ENCODE measurements at places on chromosomes 6 and 20. TPM values are rescaled to one million over a fixed set of nuclear protein-coding genes. Genes with fewer than 3 reads are reported as not detected.

Gene LAMA2
- total RNA-seq = 0.92 TPM

Gene YWHAB
- 213 TPM for total RNA-seq

Gene CLDN20
- not detected for total RNA-seq

Gene CYP39A1
- 1.3 TPM for total RNA-seq

DNA sequence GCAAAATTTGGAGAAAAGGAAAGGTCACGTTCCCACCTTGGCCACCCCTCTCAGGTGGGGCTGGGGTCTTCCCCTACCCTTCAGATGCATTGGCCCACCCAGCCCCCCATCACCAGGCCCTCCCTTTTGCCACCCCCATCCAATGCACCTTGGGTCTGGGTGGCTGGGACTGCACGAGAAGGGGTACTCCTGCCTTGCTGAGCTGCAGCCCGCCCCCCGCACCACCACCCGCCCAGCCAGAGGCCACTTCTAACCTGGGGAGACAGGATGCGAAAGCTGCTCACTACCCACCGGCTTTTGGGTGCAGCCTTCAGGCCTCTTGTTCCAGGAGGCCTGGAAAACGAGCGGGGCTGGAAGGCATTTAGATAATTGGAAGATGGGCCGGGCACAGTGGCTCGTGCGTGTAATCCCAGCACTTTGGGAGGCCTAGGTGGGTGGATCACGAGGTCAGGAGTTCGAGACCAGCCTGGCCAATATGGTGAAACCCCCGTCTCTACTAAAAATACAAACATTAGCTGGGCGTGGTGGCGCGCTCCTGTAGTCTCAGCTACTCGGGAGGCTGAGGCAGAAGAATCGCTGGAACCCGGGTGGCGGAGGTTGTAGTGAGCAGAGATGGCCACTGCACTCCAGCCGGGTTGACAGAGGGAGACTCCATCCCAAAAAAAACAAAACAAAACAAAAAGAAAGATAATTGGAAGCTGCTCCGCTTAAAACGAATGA, 1.2 kb upstream of the CDC25B start:
- DNase-seq = no peak

Measured in foreskin keratinocyte (primary cell).